Hematopoietic multipotent progenitor cell treated with erythropoietin and hydrocortisone succinate and interleukin-3 and kit ligand, for 8 days (in vitro differentiated cells): ENCODE measurements at places on chromosomes 11 and 22.

DNA sequence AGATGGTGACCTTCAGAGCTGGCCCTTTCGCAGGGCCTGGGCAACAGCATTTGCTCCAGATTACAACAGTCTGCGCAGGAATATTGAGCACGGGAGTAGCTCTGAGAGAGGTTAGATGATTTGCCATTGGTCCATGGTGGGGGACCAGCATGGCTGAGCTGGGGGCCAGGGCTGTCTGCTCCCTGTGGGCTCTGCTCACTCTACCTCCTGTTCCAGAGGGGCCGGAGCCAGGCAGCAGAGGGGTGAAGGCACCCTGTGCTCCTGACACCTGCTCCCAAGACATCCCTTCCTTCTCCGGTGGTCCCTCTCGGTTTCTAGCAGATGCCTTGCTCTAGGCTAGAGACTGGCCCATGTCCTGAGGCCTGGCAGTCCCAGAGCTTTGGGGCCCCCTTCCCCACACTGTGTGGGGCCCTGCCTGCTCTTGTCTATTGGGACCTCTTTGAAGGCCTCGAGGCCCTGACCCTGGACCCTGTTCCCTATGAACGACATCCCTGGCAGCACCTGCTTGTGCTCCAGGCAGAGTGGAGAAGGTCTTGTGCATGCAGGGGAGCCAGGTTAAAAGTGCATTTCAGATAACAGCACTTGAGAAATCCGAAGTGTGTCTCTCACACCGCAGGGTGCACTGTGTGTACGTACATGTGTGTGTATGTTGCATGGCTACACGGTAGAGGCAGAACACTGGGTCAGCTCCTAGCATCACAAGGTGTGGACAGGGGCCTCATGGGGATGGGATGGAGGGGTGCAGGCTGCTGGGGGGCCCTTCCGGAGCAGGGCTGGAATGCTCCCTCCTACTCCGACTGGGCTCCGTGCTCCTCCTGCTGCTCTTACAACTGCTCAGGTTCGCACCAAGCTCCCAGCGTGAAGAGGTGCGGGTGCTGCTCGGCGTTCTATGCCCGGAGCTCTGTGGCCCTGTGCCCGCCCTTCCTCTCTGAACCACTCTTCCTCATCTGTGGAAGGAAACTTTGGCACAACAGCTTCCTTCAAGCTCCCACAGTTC is 123.3 kb upstream of the B3GAT1 start:
- no peak for DNase-seq

- DNase-seq = no peak
These were observed 37.7 kb downstream of the SGSM3 start for GRCh38 chr22:40407831-40408717.

GRCh38 chr11:119509969-119510401 is 87.0 kb upstream of the THY1 start:
- DNase-seq = no peak

- DNase-seq = no peak
These were observed 13.1 kb downstream of the MRGPRG start for GRCh38 chr11:3205261-3206155.

- no peak for DNase-seq
These were observed 2.7 kb upstream of the CHST1 start for GRCh38 chr11:45667929-45668680.

DNA sequence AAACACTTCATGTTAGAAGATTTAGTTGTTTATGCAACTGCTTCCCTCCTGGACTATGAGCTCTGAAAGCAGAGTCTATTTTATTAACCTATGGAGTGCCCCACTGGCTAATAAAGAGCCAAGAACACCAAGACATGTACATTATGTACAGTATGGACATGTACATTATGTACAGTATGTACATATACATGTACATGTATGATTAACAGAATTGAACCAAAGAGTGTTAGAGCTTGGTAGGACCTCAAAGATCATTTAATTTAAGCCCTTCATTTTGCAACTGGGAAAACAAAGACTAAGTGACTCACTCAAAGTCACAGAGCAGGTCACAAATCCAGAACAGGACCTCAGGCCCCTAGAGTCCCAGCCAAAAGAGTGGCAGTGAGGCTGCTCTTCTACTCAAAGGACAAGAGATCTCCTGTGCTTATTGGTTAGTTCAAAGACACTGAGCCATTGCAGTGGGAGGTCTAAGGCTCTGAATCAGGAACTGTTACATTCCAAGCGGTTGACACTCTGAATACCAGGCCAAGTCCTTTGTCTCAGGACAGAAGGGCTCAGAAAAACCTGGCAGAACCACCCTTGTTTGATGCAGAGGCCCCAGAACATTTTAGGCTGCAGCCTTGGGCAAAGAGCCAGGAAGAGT is 103.8 kb downstream of the FAM168A start:
- no peak for DNase-seq

- no peak for DNase-seq
These were observed 61.3 kb downstream of the MYH9 start for GRCh38 chr22:36326178-36327161.

- DNase-seq = no peak
These were observed 85.2 kb downstream of the TSPAN18 start for GRCh38 chr11:44811841-44812448.

DNA sequence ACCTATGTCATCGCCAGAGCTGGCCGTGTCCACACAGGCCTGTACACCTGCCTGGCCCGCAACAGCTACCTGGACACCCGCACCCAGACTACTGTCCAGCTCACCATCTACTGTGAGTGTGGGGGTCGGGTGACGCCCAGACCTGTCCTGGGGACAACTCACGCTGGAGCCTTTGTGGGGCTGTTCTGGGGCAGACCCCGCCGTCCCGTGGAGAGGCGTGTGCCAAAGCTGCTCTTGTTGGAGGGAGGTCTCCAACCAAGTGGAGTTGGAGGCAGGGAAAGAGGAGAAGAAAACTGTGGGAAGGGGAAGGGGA is 4.3 kb downstream of the VSIG10L2 start:
- no peak for DNase-seq
